ENCODE measurements at places on chromosomes 1 and 21. TPM values are rescaled to one million over a fixed set of nuclear protein-coding genes. Genes with fewer than 3 reads are reported as not detected.

Gene PLPPR5
- not detected for total RNA-seq

Gene GBP2
- total RNA-seq = 13.4 TPM

Gene RHOU
- total RNA-seq = 33.5 TPM

Gene OR2G3
- not detected for total RNA-seq

Gene CASQ1
- not detected for total RNA-seq

Gene UBR4
- 86.1 TPM for total RNA-seq

Gene DVL1
- 35.3 TPM for total RNA-seq

Gene TMEM81
- total RNA-seq = 0.76 TPM

Gene CR1L
- total RNA-seq = not detected

Gene VANGL2
- not detected for total RNA-seq

Gene SMPDL3B
- total RNA-seq = 0.22 TPM

Gene DNM3
- 1.5 TPM for total RNA-seq

Gene CHRNB2
- total RNA-seq = under 0.01 TPM

Gene TNFRSF4
- 1.7 TPM for total RNA-seq
